ENCODE measurements at places on chromosomes 1 and 21.

DNA sequence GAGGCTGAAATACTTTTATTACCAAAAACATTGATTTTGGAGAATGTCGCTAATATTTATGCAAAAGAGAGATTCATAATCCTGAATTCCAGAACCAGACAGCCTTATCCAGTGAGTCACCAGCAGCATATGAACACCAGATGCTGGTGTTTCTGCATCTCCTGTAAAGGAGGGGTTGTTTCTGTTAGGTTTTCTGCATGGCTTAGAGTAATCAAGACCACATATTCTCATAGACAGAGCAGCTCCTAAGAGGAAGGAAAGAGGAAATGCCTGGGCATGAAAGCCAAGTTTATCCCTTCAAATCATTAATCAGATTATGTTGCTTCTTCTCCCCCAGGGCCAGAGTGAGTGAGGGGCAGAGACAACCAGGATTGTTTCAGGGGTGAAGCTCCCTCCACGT lies 86.2 kb downstream of the NGF start:
- DNase-seq, result peak; percentile 70

GRCh38 chr1:243963571-243963970 lies 87.5 kb upstream of the ZBTB18 start:
- no peak for DNase-seq

GRCh38 chr1:204711947-204712701 lies 26.6 kb upstream of the LRRN2 start:
- no peak for DNase-seq

DNA sequence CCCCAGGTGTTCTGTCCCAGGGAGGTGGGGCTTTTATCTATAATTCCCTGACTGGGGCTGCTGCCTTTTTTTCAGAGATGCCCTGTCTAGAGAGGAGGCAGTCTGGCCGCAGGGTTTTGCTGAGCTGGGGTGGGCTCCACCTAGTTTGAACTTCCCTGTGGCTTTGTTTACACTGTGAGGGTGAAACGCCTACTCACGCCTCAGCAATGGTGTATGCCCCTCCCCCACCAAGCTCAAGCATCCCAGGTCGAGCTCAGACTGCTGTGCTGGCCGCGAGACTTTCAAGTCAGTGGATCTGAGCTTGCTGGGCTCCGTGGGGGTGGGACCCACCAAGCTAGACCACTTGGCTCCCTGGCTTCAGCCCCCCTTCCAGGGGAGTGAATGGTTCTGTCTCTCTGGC lies 124.3 kb downstream of the CENPF start:
- DNase-seq, result no peak

All from amniotic stem cell (primary cell).